Heart left ventricle (tissue), 16 donors: ENCODE measurements at places on chromosomes 12 and 14. TPM values are rescaled to one million over a fixed set of nuclear protein-coding genes. Genes with fewer than 3 reads are reported as not detected.

- peaks cover 3% of the 10 kb centered on the region for H3K4me1 ChIP-seq
- DNase-seq: no peak
- H3K36me3 ChIP-seq: peaks cover 3% of the 10 kb centered on the region
- no peak overlapping the region for H3K27ac ChIP-seq
- H3K27me3 ChIP-seq: no peaks in the 10 kb centered on the region
- no peak overlapping the region for H3K4me3 ChIP-seq
Observed at GRCh38 chr14:89400529-89400928, 16.5 kb downstream of the FOXN3 start.

DNA sequence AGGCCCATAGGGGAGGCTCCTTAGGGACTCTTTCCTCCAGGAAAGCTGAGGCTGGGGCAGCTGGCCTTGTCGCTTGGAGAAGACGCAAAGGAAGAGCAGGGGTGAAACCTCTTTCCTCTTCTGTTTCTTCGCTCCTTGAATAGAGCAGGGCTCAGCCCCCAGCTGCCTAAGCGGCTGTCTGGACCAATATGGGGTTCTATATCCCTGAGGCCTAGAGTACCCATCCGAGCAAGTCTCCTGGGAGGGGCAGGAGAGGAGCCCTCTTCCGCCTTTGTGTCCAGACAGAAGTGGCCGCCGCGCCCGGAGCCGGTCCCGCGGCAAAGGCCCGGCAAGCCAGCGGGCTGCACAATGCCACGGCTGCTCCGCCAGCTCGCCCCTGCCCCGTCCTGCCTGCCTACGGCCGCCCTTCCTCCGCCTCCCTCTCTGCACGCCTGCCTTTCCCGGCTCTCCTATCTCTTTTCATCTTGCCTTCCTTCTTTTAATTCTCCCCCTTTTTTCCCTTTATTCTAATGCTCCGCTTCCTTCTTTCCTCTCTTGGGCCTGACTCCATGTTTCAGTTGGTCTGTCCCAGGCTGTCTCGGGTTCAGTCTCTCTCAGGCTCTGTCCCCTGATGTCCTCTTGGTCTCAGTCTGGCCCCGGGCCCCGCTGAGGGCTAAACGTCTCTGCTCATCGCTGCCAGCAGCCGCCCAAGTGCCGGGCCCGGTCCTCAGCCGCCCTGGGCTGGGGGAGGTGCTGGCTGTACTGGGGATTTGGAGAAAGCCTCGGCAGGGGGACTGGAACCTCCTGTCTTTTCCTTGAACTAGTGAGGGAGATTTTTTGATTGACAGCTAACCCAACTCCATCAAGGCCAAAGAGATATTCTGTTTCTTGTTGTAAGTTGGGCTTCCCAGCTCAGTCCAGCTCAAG, 2.5 kb upstream of the HOXC9 start:
- H3K4me3 ChIP-seq: no peak overlapping the region
- H3K36me3 ChIP-seq: no peaks in the 10 kb centered on the region
- no peak overlapping the region for H3K27ac ChIP-seq
- H3K27me3 ChIP-seq: peaks cover 98% of the 10 kb centered on the region
- peaks cover 30% of the 10 kb centered on the region for H3K4me1 ChIP-seq

GRCh38 chr12:52993558-52993869, 12.7 kb upstream of the EIF4B start:
- no peaks in the 10 kb centered on the region for H3K27me3 ChIP-seq
- H3K4me3 ChIP-seq: no peak overlapping the region
- DNase-seq: no peak
- H3K36me3 ChIP-seq: no peaks in the 10 kb centered on the region

- H3K36me3 ChIP-seq: no peaks in the 10 kb centered on the region
- no peak overlapping the region for H3K27ac ChIP-seq
- H3K4me1 ChIP-seq: no peaks in the 10 kb centered on the region
- no peak overlapping the region for H3K4me3 ChIP-seq
- H3K27me3 ChIP-seq: no peaks in the 10 kb centered on the region
Observed at GRCh38 chr12:70467918-70468733, 102.0 kb downstream of the KCNMB4 start.

DNA sequence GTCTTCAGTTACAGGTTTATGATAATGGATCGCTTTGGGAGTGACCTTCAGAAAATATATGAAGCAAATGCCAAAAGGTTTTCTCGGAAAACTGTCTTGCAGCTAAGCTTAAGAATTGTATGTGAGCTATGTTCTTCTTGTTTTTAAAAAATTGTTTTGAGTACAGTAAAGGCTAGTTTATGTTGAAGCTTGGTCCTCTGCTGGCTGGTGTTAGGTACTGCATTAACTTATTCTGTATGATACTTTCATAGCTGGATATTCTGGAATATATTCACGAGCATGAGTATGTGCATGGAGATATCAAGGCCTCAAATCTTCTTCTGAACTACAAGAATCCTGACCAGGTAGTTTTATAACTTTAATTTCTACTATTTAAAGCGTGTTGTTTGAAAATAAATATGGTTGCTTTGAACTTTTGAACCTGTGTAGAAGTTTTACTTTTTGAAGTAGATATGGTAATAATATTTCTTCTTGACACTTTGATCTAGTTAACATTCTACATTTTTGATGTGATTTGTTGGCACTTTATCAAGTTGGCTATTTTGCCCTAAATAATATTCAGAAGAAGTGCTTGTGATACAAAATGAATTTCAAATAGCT, 55.7 kb downstream of the VRK1 start:
- H3K4me3 ChIP-seq: no peak overlapping the region
- H3K36me3 ChIP-seq: peaks cover 13% of the 10 kb centered on the region
- no peaks in the 10 kb centered on the region for H3K27me3 ChIP-seq

DNA sequence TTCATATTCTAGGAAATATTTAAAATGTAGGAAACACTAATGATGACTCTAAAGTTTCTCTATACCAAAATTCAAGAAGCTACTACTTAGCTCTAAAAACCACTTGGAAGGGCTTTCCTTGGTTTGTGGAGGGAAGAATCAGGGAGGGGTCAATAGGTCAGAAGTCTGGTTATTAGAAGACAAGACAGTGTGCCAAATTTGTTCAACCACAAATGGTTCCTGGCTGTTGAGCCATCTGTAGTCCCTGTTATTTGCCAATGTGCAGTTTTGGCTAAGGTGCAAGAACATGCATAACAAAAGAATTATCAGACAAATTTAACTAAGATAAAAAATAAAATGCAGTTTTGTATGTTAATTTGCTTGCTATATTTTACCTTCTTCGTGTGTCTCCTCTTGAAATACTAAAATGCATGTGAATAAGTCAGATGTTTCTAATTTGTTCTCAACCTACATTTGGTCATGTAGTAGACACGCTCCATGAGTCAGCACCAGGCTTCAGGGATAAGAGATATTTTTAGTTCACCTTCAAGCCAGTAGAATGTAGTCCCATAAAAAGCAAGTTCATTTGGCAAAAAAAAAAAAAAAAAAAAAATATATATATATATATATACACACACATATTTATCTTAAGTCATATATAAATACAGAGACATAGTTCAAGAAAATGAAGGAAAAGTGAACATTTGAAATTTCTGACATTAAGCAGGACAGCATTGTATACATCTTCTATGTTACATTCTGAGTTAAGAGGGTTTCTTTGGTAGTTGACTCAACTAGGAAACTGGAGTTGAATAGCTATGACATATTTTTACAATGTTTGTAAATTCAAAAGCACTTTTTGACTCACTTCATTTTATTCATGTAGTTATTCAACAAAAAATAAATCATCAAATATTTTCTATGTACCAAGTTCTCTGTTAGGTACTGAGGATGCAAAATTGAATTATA, 123.3 kb downstream of the KCNC2 start:
- no peaks in the 10 kb centered on the region for H3K27me3 ChIP-seq
- no peaks in the 10 kb centered on the region for H3K4me1 ChIP-seq

- H3K36me3 ChIP-seq: no peaks in the 10 kb centered on the region
- H3K27me3 ChIP-seq: peaks cover 5% of the 10 kb centered on the region
- no peak overlapping the region for H3K4me3 ChIP-seq
- no peaks in the 10 kb centered on the region for H3K4me1 ChIP-seq
- no peak for DNase-seq
Observed at GRCh38 chr12:30847259-30847658, 79.3 kb upstream of the TSPAN11 start.

GRCh38 chr12:95147866-95148265, 69.4 kb downstream of the FGD6 start:
- H3K27me3 ChIP-seq: no peaks in the 10 kb centered on the region
- no peak overlapping the region for H3K27ac ChIP-seq
- no peak for DNase-seq
- no peaks in the 10 kb centered on the region for H3K36me3 ChIP-seq
- peaks cover 6% of the 10 kb centered on the region for H3K4me1 ChIP-seq

GRCh38 chr12:89648211-89648930, 60.3 kb downstream of the ATP2B1 start:
- H3K36me3 ChIP-seq: no peaks in the 10 kb centered on the region
- H3K4me1 ChIP-seq: no peaks in the 10 kb centered on the region
- no peak overlapping the region for H3K27ac ChIP-seq
- no peak overlapping the region for H3K4me3 ChIP-seq
- peak; percentile 46 for DNase-seq
- H3K27me3 ChIP-seq: no peaks in the 10 kb centered on the region

DNA sequence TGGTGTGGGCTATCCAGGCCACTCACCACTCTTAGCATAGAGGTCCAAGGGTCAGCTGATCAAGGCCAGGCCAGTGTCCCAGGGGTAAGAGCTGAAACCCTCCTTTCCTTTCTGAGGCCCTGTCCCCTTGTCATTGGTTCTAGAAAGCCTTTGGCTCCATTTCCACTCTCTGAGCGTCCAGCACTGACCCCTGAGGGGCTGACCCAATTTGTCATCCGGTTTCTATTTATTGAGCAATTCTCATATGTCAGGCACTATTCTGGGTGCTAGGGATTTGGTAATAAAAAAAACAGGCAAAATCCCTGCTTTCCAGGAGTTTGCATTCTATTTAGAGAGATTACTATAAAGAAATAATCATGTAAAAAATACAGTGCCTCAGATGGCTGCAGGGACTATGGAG, 3.4 kb downstream of the KRT77 start:
- no peaks in the 10 kb centered on the region for H3K36me3 ChIP-seq
- no peak overlapping the region for H3K27ac ChIP-seq
- H3K4me3 ChIP-seq: no peak overlapping the region
- DNase-seq: no peak
- H3K27me3 ChIP-seq: peaks cover 6% of the 10 kb centered on the region

DNA sequence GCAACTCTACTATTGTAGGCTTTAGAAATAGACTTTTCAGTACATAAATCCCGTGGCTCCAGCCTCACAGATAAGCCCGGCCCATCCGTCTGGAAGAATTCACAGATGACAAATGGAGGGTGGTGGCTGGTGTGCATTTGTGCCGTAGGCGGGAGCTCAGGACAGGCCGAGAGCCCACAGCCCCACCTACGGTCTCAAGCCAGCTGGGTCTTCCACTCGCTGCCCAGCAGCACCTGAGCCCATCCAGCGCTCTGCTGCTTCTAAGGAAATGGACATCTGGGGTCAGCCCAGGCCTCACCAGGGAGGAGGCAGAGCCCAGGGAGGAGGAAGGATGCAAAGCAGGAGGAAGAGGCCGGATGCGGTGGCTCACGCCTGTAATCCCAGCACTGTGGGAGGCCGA, 72.8 kb downstream of the KIF26A start:
- no peak overlapping the region for H3K4me3 ChIP-seq
- no peaks in the 10 kb centered on the region for H3K36me3 ChIP-seq
- H3K27me3 ChIP-seq: peaks cover 18% of the 10 kb centered on the region
- H3K27ac ChIP-seq: no peak overlapping the region
- no peaks in the 10 kb centered on the region for H3K4me1 ChIP-seq

DNA sequence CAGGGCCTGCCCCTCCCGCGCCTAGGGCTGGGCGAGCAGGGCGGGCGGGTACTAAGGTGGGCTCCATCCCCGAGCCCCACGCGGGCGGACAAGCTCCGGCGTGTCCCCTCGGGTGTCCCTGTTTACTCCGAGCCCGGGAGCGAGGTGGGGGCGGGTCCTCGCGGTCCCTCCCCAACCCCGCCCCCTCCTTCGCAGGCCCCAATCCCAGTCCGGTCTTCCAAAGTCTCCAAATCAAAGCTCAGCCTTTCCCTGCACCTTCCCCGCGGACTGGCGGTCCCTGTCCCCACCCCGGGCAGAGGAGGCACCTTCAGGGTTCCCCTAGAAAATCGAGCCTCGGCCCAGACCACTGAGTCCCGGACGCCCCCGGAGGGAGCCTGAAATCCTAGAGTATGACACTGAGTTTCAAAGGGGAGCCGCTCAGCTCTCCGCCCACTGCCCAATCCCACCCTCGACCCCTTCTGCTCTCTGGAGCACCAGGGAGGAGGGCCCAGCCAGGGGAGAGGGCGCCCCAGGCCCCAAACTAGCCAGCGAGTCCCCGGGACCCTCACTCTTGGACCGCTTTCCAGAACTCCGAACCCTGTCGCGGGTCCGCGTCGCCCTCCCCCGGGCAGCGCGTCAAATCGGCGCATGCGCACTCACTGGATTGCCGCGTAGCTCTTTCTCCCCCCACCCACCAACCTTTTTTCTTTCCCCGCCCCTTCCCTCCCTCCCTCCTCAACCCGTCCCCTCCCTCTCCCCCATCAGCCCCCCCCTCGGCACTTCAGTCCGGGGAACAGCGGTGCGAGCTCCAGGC, at the start of gene LRP1:
LRP1 (plus strand) TSS at position 758 of the 793 bp plus-strand sequence. CDS start 482 bp downstream, outside the sequence.
- H3K36me3 ChIP-seq: no peaks in the 10 kb centered on the region
- peak; percentile 92 for DNase-seq
- H3K27me3 ChIP-seq: no peaks in the 10 kb centered on the region
- peak within 1 kb of the TSS; percentile 94 for H3K27ac ChIP-seq
- peaks cover 6% of the 10 kb centered on the region for H3K4me1 ChIP-seq
- peak within 1 kb of the TSS; percentile 72 for H3K4me3 ChIP-seq

DNA sequence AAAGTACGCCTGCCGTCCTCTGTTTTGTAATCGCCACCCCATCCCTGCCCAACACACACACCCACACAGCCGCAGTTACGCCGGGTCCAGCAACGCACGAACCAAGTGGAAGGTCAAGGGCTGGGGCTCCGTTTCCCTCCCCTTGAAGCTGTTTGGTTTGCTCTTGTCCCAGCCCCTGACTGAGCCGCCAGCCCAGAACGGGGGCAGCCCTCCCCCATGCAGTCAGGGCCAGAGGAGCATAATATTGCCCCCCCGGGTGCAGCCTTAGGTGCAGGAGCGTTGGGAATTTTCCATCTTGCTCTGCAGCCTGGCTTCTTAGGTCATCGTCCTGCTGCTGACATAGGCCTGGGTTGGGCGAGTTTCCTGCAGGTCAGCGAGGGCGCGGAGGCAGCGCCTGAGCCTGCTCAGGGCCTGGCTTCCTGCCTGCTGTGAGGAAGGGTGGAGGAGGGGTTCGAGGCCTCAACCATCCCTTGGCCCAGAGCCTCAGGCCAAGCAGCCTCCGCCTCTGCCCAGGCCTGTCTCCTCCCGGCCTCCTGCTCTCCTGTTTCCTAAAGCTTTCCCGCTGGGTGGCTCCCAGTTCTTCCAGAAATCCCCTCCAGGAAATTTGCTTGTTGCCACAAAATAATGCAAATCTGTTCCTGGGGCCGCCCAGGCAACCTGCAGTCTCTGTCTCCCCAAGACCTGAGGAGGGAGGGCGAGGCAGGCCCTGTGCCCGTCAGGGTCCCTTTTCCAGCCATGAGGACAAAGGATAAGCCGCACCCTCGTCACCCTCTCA, 44.5 kb downstream of the PSMA6 start:
- DNase-seq: peak; percentile 95
- H3K27me3 ChIP-seq: no peaks in the 10 kb centered on the region
- H3K4me1 ChIP-seq: peaks cover 26% of the 10 kb centered on the region

Gene KRT3
- total RNA-seq: not detected

Gene SCNN1A
- 0.35 TPM for total RNA-seq

Gene PPP1R36
- total RNA-seq: not detected
